CD4-positive, alpha-beta T cell (primary cell): ENCODE measurements at places on chromosomes 11 and 22. TPM values are rescaled to one million over a fixed set of nuclear protein-coding genes. Genes with fewer than 3 reads are reported as not detected.

DNA sequence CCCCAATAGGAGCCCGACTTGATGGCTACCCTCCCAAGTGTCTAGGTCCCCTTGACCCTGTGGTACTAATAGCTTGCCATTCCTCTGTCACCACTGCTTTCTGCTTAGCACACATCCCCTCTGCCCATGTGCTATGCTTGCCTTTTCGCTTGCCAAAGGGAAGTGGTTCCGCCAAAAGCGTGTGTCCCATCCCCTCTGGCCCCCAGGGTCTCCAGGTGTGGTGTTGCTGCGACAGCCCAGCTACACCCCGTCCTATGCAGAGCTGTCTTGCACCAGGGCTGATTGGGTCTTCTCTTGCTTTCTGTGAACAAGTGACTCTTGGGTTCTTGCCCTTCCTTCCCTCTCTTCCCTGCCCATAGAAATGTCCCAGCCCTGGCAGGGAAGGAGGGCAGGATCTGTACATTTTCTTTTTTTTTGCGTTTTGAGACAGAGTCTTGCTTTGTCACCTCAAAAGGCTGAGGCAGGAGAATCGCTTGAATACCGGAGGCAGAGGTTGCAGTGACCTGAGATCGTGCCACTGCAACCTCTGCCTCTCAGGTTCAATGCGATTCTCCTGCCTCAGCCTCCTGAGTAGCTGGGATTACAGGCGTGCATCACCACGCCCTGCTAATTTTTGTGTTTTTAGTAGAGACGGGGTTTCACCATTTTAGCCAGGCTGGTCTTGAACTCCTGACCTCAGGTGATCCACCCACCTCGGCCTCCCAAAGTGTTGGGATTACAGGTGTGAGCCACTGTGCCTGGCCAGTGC is 3.9 kb downstream of the TANGO2 start:
- DNase-seq = no peak

GRCh38 chr11:91299980-91300379 is 924.6 kb upstream of the FAT3 start:
- no peak for DNase-seq

DNA sequence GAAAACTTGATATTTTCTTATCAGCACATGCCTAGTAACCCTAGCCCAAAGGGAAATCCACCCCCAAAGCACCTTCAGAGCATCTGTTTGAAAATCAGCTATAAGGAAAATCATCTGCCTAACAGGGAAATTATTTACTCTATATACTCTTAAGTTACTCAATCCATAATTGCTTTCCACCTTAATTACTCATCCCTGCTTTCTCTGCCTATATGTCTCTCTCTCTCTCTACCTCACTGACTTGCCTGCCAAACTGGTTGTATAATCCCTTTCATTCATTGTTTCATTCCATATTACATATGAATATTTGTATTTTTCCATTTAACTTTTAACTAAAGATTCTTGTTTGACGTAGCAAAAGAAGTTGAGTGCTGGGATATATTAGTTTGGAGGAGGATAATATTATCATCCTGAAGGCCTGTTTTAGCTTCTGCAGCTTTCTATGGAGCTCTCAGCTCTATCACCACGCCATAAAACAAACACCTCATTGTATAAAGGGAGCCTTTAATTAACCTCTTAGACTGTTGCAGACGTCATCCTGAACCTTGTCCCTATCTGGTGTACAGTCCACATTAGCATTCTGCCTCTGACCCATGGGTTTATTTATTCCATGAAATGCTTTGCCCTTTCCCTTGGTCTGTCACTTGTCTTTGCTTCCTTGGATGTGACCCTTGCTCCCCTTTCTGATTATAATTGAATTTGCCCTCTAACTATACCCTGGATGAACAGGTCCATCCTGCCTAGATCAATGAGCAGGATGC is 98.9 kb downstream of the INSC start:
- DNase-seq = no peak

- DNase-seq = no peak
These were observed 84.7 kb downstream of the TTC28 start for GRCh38 chr22:28594797-28595462.

- peak; percentile 54 for DNase-seq
These were observed 3.0 kb downstream of the YWHAH start for GRCh38 chr22:31947296-31947695.

The THOC5 gene
- 27.1 TPM for total RNA-seq

The PDGFD gene
- total RNA-seq = not detected
